ENCODE measurements at places on chromosomes 4 and X.
A peak's percentile ranks its signal among the peaks of the same experiment; 100 is the strongest.

GRCh38 chrX:34146906-34147305 lies 14.8 kb upstream of the FAM47A start:
- no peak for DNase-seq

DNA sequence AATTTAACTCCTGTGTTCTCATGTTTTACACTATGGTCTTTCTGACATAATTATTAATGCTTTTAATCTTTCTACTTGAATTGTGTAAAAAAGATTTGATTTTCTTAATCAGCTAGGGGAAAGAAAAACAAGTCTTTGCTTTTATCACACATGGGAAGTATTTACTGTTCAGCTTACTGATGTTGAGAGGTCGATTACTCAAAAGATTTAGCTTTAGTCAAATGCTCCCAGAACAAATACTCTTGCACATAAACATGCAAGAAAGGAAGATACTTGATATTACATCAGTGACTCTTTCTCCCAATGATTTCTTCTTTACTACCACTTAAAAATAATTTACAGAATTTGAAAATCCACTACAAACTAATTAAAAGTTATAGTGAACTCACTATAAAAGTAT lies 198.3 kb upstream of the FAT4 start:
- no peak for DNase-seq

DNA sequence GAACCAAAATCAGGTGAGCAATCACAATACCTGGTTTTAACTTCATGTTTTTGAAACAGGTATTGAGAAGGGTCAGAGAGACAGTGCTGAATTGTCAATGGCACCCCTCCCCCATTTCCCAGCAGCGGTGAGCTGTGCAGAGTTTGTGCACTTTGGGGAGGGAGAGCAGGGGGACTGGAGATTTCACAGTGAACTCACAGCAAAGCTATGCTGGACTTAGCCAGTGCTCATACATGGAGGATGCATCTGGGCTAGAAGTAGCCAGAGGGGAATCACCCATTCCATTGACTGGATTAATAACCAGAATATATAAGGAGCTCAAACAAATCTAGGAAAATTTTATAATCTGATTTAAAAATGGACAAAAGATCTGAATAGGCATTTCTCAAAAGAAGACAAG lies 612.6 kb downstream of the STPG2 start:
- DNase-seq, result no peak

- DNase-seq, result no peak
Measured at GRCh38 chrX:72394518-72395170, 88.9 kb upstream of the CITED1 start.

DNA sequence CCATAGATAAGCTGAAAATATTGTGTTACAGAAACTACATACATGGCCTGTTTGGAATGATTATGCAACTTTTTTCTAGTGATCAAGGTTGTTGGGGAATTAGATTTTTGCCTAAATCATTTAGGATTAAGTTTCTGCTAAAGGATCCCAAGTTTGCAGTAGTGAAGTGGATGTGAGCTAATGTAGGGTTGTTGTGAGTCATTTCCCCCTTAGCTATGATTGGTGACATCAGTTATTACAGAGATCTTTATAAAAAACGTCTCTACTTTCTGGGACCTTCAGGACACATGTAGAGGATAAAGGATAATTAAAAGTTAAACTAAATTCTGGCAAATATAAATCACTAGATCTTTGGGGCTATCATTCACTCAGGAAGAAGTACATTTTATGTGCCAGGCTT lies 133.3 kb downstream of the GATB start:
- no peak for DNase-seq

- no peak for DNase-seq
Measured at GRCh38 chr4:87390551-87390890, 467 bp downstream of the HSD17B11 start.

- no peak for DNase-seq
Measured at GRCh38 chr4:101230801-101231426, 116.4 kb downstream of the PPP3CA start.

- DNase-seq, result no peak
Measured at GRCh38 chr4:148211533-148211932, 230.7 kb downstream of the NR3C2 start.

GRCh38 chrX:154458116-154458953 lies at the start of gene PLXNA3:
Gene PLXNA3, plus strand, starts transcription at chrX:154458281. Its CDS starts 1,903 bp downstream, at chrX:154460184.
- peak; percentile 67 for DNase-seq

DNA sequence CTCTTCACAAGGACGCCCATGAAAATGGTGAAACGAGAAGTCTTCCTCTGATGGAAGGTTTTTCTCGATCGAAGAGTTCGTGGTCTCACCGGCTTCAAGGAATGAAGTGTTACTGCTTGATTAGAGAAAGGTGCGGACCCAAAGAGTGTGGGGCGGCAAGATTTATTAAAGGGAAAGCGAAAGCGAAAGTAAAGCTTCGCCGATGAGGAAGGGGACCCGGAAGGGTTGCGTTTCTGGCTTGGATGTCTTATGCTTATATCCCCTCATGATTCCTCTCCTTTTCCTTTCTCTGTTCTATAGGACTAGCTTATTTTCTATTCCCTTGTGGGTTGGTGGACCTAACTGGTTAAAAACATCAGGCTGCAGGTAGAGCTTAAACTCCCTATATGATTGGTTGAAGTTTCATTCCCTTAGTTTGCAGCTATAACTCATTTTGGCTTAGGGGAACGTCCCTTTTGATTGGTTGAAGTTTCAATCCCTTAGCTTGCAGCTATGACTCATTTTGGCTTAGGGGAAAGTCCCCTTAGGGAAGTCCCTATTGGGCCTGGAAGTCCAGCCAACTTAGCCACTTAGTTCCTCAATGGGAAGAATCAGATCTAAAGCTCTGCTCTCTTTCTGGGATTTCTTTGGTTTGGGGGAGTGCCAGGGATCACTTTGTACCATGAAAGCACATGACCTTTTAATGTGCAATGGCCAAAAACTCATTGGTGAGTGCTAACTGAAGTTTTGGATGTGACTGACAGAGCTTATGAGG lies 1025.0 kb upstream of the PCDH10 start:
- DNase-seq, result no peak

DNA sequence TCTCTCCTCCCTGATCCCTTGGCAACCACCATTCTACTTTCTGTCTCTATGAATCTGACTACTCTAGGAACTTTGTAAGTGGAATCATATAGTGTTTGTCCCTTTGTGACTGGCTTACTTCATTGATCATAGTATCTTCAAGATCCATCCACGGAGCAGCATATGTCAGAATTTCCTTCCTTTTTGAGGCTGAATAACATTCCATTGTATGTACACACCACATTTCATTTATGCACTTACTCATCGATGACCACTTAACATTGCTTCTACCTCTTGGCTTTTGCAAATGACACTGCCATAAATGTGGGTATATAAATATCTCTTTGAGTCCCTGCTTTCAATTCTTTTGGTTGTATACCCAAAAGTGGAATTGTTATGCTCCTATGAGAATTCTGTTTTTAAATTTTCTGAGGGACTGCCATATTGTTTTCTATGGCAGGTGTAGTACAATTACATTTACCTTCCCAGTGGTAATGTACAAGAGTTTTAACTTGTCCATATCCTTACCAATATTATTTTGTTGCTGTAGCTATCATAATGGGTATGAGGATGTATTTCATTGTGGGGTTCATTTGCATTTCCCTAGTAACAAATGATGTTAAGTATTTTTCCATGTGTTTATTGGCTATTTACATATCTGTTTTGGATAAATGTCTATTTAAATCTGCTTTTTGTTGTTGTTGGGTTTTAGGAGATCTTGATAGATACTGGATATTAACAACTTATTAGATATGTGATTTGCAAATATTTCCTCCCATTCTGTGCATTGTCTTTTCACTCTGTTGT lies 466.1 kb downstream of the C4orf33 start:
- no peak for DNase-seq
